ENCODE measurements at places on chromosomes 12 and 14.
A peak's percentile ranks its signal among the peaks of the same experiment; 100 is the strongest.

DNA sequence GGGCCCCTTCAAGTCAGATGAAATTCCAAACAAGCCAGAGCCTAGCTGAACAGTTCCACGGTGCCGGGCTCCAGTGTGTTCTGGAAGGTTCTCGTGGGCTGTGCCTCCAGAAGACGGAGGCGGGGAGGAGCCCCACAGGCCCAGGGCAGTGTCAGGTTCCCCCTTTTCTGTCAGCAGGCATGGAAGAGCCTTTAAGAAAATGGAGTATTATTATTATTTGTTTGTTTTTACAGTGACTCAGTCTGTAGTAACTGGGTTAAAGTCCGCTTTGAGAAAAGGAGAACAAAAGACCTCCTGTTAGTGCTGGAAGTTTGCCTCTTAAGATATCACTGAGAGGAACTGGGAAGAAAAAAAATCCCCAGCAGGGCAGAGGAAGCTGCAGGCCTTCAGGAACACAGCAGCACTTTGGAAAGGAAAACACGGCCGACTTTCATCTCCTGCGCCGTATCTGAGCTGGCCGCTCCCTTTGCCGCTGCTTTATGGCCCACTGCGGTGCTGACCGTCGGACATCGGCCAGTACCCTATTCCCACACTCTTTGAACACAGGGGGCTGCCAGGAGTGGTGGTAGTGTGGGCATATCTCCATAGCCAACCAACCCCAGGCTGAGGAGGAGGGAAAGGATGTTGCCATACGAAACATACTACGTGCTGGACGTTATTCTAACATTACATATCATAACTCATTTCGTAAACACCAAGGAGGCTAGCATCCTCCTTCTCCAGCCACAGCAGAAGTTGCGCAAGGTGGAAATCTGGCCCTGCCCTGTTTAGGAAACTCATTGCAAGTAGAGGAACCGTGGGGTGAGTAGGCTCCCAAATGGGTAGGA is 194.0 kb downstream of the ZFP36L1 start:
- DNase-seq: no peak

DNA sequence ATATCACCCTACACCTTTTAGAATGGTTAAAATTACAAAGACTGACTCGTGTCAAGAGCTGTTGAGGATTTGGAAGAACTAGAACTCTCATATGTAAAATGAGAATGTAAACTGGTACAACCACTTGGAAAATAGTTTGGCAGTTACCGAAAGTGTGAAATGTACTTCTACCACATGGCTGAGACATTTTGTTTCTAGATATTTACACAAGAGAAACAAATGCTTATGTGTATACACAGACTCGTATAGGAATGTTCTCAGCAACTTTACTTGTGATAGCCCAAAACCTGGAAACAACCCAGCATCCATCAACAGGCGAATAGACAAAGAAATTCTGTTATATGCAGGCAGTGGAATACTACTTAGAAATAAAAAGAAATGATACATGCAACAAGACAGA is 103.0 kb downstream of the BRMS1L start:
- DNase-seq: no peak

DNA sequence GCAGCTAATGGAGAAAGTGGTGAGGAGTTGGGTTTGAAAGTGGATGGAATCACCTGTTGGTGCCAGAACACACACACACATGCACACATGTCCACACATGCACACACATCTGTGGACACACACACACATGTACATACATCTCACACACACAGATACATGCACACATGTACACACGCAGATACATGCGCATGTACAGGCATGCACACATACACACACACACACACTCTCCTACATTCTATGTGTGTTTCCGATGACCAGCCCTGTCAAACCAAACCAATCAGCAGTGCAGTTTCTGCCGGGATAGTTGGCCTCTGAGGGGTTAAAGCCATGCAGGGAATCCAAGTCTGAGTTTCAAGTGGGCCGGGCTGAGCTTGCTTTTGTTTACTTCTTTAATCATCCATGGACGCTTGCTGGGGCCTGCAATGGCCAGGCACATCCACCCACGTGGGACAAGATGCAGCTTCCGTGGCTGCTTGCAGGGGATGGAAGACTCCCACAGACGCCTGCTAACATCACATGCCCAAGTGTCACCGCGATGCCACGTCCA is 52.5 kb downstream of the GALNT9 start:
- DNase-seq: no peak

DNA sequence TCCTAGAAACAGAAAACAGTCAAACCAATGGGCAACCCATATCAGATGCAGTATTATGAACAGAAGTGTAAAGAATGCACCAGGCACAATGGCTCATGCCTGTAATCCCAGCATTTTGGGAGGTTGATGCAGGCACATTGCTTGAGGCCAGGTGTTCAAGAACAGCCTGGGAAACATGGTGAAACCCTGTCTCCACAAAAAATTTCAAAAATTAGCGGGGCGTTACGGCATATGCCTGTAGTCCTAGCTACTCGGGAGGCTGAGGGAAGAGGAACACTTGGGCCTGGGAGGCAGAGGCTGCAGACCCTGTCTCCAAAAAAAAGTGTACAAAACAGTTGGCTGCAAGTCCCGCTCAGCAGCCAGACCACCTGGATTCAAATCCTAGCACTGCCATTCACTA is 4.9 kb downstream of the PXN start:
- no peak for DNase-seq

DNA sequence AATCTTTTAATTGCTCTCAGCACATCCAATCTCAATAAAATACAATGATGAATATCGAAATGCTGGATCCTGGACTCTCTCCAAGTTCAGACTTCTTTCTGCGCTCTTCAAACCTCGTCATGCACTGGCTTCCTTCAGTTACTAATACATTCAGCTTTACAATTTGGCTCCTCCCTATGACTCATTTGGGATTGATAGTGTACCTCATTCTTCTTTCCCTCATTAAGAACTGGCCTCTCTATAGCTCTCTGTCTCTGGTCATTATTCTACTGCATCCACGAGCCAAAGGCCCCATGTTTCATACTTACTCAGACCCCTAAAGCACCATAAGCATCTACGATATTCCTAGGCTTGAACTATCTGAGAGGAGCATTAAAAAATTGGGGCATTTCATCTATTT is 4.9 kb downstream of the TSPAN8 start:
- no peak for DNase-seq

- DNase-seq: no peak
Measured at GRCh38 chr14:100093319-100093718, 28.1 kb downstream of the EVL start.

GRCh38 chr14:75941030-75941429 is 40.8 kb downstream of the TGFB3 start:
- DNase-seq: no peak

- DNase-seq: no peak
Measured at GRCh38 chr12:103475073-103475472, 20.7 kb downstream of the C12orf42 start.

GRCh38 chr12:74129702-74130101 is 407.9 kb upstream of the ATXN7L3B start:
- no peak for DNase-seq

GRCh38 chr14:74618078-74618952 is 6.3 kb upstream of the LTBP2 start:
- peak; percentile 24 for DNase-seq
